SJSA1 (cell line): ENCODE measurements at places on chromosomes 12 and 14.

DNA sequence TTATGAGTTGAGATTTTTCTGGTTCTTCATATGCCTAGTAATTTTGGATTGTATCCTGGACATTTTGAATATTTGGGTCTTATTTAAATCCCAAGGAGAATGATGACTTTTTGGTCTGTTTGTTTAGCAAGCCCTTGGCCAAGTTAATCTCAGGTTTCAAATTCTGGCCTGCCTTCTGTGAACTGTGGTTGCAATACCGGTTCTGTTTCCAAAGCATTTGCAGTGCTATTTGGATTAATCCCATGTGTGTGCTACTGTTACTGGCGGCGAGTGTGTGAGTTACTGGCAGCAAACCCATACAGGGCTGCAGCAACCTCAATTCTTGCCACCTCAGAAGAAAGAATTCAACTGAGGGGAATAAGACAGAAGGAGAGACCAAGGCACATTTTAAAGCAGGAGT, 51.1 kb downstream of the TMEM260 start:
- no peak for DNase-seq

DNA sequence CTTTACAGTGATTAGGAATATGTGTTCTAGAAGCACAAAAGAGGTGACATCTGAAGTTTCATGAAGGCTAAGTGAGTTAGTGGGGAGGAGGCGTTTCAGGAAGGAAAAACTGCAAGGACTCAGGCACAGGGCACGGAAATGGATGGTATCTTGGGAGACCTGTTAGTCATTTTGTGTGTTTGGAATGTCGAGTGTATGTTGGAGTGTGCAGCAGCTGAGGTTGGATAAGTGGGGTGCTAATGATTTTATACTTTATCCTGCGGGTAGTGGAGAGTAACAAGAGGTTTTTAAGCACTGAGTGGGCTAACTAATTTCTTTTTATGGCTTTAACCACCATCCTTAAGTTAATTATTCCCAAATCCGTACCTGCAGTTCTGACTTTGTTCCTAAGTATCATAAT, 571.5 kb upstream of the FBXO33 start:
- DNase-seq, result no peak

DNA sequence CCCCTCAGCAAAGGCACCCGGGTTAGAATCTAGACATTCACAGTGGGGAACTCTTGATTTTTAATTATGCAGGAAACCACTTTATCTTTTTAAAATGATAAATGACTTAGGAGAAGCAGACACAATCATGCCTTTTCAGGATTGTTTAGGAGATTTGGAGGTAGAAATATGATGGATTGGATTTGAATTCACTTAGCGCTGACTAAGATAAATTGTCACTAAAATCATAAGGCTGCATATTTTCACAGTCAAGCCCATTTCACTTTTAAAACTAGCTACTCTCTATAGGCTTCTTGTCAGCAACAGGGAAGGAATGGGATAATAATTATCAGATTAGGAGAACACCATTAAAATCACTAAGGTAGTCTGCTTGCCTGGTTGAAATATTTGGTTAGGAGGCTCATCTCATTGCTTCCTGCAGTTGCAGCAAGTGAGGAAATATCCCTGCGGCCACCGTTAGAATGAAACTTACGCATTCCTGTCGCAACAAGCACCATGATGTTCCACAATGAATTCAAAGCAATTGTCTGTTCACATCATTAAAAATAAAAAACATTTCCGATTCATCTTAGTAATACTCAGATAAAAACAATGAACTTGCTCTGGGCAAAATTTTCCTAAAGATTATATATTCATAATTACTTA, 31.9 kb downstream of the DACT1 start:
- no peak for DNase-seq

DNA sequence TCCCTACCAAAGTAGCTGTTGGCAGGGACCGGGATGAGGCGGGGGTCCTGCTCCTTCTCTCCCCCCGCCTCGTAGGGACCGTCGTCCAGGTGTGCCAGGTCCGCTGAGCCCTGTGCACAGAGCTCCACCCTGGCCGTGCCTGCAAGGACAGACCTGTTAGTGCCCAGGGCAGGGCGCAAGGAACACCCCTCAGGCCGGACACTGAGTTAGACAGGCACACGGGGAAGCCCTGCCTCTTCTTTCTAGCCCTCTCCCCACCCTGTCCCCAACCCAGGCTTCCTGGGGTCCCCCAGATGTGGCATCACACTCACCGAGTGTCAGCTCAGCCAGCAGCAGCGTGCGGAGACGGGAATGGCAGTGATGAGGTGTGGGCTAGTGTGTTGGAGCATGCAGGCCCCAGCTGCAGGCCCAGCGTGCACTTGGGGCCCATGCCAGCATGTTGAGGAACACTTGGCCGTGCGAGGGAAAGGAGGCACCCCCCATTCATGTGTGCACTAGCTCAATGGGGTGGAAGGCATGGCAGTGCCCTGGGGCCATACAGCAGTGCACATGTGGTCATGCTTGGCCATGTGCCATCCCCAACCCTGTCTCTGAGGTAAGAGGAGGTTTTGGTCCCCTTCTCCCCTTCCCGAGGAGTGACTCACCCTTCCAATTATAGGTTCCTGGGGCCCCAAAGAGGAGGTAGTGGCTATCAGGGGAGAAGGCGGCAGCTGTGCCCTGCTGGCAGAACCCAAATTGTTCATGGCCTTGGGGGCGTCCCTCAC, 7.3 kb downstream of the ITGA7 start:
- no peak for DNase-seq

DNA sequence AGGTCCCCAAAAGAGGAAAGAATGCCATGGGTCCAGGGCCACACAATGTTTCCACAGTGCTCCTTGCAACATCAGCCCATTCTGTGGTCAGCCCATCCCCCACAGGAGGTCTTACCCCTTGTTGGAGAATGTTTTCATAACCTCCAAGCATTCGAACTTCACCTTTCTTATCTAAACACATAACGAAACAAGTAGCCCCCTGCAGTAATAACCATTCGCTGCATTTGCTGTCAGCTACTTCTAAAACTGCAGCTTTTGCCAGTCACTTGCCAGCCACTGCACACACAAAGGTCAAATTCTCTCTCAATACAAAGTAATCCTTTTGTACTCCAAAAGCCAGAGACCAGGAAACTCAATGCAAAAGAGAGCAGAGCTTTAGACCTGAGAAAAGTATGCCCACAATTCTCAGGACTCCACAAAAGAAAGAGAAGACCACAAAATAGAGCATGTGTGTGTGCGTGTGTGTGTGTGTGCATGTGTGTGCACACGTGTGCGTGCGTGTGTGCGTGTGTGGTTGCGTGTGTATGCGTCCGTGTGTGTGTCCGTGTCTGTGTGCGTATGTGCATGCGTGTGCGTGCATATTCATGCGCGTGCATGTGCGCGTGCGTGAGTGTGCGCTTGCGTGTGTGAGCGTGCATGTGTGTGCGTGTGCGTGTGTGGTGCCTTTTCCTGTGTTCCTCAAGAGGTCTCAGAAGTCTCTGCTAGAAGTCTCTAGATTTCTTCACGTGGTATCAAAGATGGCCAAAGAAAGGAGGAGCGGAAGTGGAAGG, 31.7 kb upstream of the NINJ2 start:
- DNase-seq, result no peak

DNA sequence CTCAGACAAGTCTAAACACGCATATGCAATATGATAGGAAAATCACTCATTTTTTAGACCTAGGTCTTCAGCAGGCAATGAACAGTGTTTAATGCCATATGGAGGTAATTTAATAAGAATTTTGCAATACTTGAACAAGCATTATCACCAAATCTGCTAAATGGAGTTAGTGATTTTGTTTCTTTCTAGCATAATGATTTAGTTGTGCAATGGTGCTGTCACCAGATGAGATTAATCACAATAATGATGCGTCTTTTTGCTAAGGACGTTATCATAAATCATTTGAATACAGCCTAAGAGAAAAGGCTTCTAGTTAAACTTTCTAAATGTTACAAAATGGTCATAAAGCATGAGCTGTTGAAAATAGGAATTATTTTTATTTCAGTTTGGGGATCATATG, 170.0 kb upstream of the SLC16A7 start:
- DNase-seq, result no peak

DNA sequence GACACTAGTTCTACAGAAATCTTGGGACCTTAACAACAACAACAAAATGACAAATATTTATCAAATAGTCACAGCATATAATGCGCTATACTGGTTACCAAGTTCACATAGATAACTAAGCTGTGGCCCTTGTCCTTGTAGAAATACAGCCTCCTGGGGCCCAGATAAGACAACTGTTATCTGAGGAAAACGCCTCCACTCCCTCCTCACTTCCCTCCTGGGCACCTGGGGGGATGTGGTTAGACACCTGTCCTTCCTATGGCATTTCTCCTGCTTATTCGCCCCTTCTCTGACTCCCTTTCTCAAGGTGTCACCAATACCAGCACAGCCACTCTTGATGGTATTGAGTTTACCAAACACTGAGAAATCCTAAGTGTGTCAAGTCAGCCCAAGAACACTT, 419.4 kb downstream of the RAD51B start:
- no peak for DNase-seq

DNA sequence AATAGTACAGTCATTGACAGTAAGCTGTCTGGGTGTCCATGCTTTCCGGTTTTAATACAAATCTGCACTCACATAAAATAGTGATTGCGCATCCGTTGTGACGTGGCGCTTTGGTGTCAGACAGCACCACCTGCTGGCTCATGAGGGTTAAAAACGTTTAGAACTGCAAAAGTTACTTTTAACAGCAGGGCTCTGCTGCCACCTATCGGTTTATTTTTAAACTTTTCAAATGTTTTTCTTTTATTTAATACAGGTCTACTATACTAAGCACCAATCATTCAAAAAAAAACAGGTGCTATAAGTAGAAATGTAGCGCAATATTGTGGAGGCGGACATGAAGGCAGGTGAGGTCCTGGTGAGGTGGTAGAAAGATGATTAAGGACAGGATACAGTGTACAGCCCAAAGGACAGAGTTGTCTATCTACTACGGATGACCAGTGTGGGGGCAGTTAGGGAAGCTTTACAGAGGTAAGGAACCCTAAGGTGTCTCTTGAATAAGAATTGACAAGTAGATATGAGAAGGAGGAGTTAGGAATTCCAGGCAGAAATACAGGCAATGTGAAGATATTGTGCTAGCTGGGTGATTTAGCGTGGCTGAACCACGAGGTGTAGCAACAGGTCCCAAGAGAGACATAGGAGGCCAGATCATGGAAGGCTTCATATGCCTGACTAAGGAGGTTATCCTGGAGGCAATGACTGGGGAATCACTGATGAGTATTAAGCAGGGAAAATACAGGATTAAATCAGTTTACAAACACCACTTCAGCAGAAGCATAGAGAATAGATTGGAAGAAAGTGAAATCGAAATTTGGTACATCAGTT, 91.5 kb upstream of the PRB2 start:
- DNase-seq, result peak; percentile 58

DNA sequence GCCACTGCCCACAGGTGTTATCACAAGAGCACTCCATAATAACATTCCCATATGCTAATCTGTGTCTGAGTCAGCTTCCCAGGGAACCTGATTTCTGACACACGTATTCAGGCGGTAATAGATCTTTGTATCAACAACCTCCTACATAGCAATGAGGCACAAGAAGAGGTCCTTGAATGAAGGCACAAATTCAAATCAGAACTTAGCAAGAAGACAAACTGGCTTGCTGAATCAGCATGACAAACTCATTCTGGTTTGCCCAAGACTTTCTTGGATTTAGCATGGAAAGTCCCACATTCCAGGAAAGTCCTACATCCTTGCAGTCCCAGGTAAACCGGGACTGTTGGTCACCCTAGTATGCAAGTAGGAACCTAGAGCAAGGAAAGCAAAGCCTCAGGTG, 33.9 kb upstream of the RNU6-7 start:
- no peak for DNase-seq

DNA sequence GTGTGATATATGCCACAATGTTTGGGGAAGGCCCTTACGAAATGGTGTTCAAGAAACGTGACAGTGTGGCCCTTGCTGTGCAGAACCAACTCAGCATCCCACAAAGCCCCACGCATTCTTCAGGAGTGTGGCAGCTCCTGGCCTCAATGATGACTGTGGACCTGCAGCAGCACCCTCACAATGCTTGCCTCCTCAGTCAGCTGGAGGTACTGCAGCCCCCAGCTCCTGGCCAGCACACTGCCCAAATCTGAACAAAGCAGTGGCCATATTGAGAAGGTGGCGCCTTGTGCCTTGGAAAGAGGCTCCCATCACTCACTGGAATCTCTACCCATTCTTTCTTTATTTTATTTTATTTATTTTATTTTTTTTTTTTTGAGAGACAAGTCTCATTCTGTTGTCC, 10.4 kb downstream of the POLE2 start:
- DNase-seq, result no peak

GRCh38 chr14:31937730-31938346, 139.3 kb upstream of the ARHGAP5 start:
- DNase-seq, result peak; percentile 61

DNA sequence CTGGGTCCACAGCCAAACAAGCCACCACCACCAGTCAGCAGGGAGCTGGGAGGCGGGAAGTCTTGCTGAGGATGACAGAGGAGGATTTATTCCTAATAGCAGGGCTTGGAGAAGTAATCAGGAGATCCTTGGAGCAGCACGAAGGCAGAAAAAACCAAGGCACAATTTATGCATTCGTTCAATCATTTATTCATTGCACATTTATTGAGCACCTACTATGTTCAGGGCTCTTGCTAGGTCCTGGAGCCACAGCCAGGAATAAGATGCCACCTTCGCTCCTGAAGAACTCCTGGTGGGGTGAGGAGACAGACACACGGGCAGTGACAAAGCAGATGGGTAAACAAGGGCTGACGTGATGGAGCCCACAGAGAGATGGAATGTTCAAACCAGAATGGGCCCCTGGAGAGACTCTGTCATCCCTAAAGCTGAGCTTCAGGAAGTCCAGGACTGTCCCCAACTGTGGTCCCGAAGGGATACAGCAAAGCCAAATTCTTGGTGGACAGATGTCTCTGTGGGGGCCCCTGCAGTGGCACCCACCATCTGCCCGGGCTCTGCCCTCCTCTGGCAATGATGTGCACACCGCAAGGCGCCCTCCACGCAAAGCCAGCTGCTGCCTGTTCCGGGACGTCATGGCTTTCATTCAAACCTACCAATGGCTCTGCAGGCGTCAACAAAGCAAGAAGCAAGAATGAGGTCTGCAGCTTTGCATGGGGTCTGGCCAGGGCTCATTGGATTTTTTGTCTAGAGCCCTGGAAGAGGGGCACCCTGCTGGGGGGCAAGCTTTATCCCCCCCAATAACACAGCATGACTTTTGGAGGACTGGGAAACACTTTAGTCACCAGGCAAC, 3.0 kb upstream of the TESC start:
- no peak for DNase-seq

- no peak for DNase-seq
Observed at GRCh38 chr12:27653661-27654060, 42.6 kb upstream of the REP15 start.

DNA sequence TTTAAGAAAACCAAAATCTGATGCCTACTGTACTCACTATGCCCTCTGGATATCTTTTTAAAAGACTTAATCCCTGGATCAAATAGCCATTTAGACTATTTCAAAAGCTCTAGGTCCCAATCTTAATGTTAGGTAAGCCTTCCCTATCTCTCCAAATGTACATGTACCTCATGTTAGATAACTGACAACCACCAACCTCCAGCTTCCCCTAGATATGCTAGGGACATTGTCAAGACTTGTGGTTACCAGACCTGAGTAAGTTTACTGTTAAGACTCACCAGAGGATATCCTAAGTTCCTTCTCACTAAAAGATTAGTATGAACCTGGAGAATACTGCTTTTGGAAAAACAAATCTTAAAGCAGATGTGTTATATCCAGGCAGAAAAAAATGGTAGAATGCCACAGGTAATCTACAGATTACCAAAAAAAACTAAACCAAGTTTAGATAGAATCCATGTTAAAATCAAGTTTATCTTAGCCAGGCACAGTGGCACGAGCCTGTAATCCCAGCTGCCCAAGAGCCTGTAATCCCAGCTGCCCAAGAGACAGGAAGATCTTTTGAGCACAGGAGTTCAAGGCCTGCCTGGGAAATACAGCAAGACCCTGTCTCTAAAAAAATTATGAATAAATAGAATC, 9.7 kb downstream of the NAP1L1 start:
- DNase-seq, result no peak
